Motor neuron (in vitro differentiated cells): ENCODE measurements at places on chromosomes 6 and 20.

DNA sequence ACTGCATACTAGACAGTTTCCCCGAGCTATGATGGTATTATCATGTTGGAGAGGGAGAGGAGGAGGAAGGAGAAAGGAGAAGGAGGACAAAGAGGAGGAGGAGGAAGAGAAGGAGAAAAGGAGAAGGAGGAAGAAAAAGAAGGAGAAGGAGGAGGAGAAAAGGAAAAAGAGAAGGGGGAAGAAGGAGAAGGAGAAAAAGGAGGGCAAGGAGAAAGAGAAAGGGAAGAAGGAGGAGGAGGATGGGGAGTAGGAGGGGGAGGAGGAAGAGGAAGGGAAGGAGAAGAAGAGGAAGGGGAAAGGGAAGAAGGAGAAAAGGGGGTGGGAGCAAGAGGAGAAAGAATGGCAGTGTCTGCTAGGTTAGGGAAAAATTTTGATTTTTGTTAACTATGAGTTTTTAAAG, 35.1 kb upstream of the PRELID3B start:
- no peak for ATAC-seq

- ATAC-seq, result no peak
Measured at GRCh38 chr6:70819646-70820045, 137.2 kb downstream of the B3GAT2 start.

DNA sequence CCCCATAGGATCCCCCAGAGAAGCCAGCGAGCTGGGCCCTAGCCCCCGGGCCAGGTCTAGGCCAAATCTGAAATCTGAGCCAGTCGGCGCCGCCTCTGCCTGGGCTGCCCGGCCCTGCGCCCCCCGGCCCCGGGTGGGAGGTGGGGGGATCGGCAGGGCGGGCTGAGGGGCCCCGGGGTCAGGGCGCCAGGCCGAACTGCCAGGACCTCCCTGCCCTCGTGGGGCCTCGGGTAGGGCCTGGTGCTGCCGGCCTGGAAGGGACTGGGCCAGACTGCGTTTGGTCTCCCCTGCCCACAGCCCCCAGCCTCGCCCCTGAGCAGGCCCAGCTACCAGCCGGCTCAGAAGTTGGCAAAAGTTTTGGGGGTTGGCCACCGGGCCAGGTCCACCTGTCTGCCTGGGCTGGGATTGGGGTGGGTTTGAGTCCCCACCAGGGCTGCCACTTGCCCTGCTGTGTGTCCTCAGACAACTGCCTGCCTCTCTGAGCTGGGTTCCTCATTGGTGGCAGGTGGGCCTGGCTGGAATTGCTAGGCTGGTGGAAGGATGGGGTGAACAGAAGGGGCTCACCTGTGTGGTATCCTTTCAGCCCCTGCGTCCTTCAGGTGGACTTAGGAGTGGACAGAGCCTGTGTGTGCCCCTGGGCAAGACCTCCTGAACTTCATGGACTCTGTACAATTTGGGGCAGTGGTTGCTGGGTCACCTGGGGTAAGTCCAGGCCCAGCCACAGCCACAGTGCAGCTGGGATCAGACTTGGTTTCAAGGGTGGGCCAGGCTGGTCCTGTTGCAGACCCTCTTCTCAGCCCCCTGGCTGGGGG, 801 bp downstream of the SRC start:
- ATAC-seq, result peak; percentile 44

GRCh38 chr20:39067526-39068216, 105.5 kb downstream of the DHX35 start:
- no peak for ATAC-seq

- peak; percentile 77 for ATAC-seq
Measured at GRCh38 chr20:45629496-45630100, at the start of gene WFDC10A. Gene WFDC10A (plus strand): TSS chr20:45629739. CDS start chr20:45629814, 75 bp downstream.

GRCh38 chr20:40687384-40688128, 1.5 kb downstream of the MAFB start:
- no peak for ATAC-seq

GRCh38 chr20:52446421-52447224, 255.0 kb upstream of the ZFP64 start:
- no peak for ATAC-seq

- ATAC-seq, result no peak
Measured at GRCh38 chr20:20713244-20713765, 861 bp upstream of the RALGAPA2 start.

GRCh38 chr6:32980488-32981038, 12.2 kb downstream of the BRD2 start:
- no peak for ATAC-seq

- ATAC-seq, result no peak
Measured at GRCh38 chr20:25278636-25279361, 30.9 kb downstream of the PYGB start.
